ENCODE measurements at places on chromosomes 7 and 10. TPM values are rescaled to one million over a fixed set of nuclear protein-coding genes. Genes with fewer than 3 reads are reported as not detected.
A peak's percentile ranks its signal among the peaks of the same experiment; 100 is the strongest.

GRCh38 chr10:35271086-35271858 lies 65.0 kb upstream of the CCNY start:
- peak; percentile 4 for DNase-seq

Gene CTAGE8
- not detected for total RNA-seq

Gene NUTM2B
- 0.03 TPM for total RNA-seq

DNA sequence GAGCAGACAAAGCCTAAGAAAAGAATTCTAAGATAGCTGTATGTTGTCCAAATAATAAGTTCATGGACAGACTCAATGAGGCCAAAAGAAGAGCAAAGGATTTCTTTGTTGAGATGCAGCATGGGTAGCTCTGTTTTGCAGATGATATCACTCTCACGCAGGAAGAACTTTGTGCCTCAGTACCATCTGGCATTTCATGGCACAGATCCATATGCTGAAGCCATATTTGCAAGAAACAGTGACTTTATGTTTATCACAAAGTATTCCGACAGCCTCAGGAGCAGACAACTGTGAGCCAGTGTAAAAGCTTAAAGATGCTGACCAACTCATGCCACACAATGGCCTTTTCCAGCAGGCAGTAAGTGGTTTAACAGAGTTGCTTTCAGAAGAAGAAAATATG lies 45.5 kb upstream of the RNF148 start:
- DNase-seq, result no peak

- no peak for DNase-seq
Measured at GRCh38 chr7:118059209-118059608, 124.8 kb upstream of the LSM8 start.

DNA sequence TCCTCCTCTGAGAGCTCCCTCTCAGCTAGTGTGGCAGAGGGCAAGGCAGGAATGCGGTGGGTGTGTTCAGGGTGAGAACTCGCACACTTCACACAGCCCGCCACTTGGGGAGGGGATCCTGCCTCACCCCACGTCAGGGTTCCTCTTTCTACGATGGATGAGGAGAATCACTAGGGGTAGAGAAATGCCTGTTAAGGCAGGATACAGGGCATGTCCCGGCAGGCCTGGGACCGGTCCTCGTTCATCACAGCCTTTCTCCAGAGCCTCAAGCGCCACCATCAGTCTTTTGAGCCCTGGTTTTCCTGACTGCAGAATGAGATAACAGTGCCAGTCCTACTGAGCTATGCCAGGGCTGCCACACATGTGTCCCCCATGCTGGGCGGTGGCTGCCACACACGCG lies 546.7 kb upstream of the ADARB2 start:
- no peak for DNase-seq

Gene INA
- 0.42 TPM for total RNA-seq

DNA sequence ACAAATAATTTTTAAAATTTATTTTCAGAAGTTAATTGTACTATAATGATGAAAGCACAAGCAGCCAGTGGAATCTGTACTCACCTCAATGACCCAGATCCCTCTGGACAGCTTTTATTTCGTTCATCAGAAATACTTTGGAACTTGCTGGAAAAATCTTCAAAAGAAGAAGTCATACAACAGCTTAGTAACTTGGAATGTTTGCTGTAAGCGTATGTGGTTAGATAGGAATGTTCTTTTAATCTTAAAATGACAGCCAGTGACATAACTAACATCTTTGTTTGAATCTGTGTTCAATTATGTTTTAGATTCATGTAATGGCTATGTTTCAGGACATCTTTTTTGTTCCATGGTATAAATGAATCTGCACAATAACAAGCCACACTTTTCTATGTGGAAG lies 26.8 kb downstream of the CFAP69 start:
- DNase-seq, result no peak

- DNase-seq, result no peak
Measured at GRCh38 chr10:16816171-16816570, 1.1 kb downstream of the RSU1 start.

GRCh38 chr10:61627266-61627665 lies 35.5 kb upstream of the CABCOCO1 start:
- no peak for DNase-seq

- DNase-seq, result no peak
Measured at GRCh38 chr7:34190299-34190698, 285.0 kb downstream of the BMPER start.

DNA sequence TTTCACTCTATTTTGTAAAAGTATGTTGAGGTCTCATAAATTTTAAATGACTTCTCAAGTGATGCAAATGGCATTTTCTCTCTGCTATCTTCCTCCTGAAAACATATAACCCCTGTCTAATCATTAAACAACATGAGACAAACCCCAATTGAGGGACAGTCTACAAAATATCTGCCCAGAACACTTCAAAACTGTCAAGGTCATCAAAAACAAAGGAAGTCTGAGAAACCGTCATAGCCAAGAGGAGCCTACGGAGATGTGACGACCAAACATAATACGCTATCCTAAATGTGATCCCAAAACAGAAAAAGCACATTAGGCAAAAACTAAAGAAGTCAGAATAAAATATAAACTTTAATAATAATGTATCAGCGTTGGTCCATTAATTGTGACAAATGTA lies 282.3 kb upstream of the SEMA3C start:
- no peak for DNase-seq

Gene CRPPA
- 4.4 TPM for total RNA-seq

DNA sequence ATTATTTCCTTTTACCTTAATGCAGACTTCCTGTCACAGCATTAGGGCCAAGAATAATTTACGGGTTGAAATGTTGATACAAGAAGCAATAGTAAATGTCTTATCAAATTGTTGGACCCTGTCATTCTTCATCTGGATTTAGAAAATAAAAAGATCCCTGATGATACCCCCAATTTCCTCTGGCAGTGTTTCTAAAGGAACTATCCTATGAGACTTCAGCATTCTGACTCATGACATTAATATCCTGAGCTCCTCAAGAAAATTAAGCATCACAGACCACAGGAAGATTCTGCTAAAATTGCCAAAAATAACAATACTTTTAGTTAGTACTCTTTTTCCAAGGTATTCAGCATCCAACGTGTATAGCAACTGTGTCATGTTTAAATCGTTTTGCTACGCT lies 490.5 kb upstream of the ANKRD30A start:
- no peak for DNase-seq

Gene LIPN
- total RNA-seq, result not detected

- DNase-seq, result no peak
Measured at GRCh38 chr10:31687663-31688482, 240.8 kb downstream of the ARHGAP12 start.

Gene CPA5
- total RNA-seq, result not detected

DNA sequence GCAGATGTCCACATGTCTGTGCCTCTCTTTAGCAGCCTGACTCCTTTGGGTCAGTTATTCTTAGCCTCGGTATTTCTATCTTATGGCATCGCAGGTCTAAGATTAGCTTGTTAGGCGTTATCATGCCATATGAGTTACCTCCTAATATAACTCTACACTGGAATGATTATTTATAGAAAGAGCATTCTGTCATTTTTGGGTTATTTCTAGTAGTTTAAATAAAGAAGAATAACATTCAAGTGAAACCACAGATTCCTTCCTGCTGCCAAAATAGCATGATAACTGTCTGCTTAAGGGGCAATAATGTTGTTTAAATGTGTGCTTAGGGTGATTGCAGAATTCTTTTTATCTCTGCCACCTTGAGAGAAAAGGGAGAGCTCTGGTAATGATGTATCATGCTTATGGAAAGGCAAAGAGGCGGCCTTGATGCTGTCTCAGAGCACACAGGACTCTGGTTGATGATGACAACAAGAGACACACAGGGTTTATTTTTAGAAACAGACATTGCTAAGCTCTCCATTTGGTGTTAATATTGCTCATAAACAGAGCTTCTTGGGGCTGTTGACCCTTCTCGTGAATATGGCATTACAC lies 10.4 kb downstream of the HDAC9 start:
- DNase-seq, result peak; percentile 79

Gene PON1
- not detected for total RNA-seq
